Progenitor cell of endocrine pancreas (in vitro differentiated cells): ENCODE measurements at places on chromosomes 4 and X. TPM values are rescaled to one million over a fixed set of nuclear protein-coding genes. Genes with fewer than 3 reads are reported as not detected.

DNA sequence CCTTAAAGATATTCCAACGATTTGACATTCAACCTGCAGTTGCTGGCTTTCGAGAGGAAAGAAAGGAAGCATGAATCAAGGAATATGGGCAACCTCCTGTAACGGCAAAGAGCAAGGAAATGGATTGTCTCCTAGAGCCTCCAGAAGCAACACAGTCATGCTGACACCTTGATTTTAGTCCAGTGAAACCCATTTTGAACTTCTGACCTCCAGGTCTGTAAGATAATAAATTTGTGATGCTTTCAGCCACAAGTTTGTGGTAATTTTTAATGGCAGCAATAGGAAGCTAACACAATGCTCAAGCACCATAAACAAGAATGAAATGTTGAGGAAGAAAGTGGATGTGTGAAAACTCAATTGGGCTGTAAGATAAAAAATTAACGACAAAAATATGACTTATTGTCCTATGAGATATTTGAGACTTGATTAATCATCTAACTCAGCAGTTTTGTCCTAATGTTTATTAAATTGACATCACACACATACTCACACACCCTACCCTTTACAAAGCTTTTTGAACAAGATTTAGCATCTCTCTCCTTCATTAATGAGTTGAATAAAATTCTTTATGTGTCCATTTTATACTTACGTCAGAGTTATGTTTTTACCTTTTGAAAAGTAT, 857.2 kb upstream of the INTU start:
- no peak for DNase-seq

- no peak for DNase-seq
These were observed 21.3 kb upstream of the PDGFC start for GRCh38 chr4:156992943-156993342.

DNA sequence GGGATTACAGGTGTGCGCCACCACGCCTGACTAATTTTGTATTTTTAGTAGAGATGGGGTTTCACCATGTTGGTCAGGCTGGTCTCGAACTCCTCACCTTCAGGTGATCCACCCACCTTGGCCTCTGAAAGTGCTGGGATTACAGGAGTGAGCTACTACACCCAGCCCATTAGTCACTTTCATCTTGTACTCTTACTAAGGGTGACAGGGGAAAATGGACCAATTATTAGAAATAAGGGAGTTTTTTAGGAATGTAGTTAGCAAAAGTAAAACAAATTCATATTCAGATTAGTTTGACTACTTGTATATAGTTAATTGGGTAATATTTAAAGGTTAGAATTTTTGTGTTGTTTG, 26.1 kb downstream of the SMARCA5 start:
- DNase-seq, result no peak

DNA sequence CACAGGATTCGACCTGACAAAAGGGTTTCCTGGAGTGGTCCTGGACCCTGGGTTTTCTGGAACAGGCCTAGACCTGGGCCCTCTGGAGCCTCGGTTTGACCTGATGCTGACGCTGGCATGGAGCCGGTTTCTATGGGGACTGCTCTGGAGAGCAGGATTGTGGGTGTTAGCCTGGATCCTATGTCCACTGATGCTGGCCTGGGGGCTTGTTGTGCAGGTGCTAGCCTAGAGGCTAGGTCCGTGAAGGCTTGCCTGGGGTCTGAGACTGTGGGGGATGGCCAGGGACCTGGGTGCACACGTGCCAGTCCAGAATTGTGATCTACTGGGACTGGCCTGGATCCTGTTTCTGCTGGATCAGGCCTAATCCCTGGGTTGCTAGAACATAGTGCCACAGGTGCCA, 173.1 kb downstream of the TMEM47 start:
- DNase-seq, result no peak

DNA sequence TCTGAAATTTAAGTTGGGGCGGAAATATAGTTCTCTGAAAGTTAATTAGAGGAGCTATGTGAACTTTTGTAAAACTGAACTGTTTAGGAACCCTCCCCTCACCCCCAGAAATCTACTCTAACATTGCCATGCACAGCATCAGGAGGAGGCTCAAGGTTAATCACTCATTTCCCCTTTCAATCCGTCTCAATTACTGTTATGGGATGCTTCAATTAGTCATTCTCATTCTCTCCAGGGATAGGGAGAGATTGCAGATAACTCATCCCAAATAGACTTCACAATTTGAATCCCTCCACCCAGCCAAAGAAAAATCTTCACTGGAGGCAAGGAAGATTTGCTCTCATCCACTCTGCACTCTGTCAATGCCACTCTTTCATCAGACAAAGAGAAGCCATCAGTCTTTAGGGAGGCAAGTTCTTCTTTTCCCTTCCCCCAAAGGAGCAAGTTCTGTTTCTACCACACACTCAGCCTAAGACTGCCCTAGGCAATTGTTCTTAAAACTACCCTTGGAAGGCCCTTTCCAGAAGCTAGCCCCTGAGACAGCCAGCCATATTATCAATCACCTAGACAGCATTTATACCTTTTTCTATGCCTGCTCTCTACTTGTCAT, 140.4 kb downstream of the SLC10A7 start:
- no peak for DNase-seq

DNA sequence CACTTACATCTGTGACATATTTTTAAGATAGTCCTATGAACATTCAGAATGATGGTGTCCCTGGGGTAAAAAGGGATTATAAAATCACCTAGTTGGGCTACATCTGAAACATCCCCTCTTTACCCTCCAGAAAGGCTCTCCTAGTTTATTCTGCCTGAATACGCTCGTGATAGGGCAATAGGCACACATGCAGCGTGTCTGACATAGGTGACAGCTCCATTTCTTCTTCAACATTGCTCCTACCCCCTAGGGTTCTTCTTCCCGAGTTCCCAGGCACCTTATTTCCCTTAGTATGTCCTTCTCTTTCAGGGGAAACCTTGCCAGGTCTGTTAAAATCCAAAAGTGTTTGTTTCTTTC, 27.1 kb upstream of the CFAP299 start:
- DNase-seq, result no peak

DNA sequence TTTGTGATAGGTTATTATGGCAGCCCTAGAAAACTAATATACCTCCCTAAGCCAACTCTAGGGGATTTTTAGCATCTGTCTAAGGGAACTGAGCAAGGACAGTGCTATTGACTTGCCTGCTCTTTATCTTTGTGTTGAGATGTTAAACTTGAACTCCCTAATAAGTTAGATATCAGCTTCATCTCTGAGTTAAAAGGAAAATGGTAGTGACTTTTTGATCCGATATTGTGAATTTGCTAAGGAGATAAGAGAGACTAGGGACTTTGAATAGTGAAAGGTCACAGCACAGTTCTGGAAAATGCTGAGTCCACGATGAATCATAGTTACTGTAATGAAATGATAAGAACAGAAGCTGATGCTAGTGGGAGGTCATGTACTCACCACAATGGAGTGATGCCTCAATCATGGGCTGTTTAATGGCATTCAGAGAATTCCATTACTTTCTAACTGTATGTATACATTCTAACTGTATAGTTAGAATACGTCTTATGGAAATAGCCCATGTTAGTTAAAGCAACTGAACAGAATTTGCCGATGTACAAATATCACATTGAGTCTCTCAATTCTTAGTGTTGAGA, 147.2 kb downstream of the GLRA3 start:
- DNase-seq, result no peak

GRCh38 chr4:182600856-182601255, 316.3 kb downstream of the DCTD start:
- DNase-seq, result no peak

- DNase-seq, result no peak
These were observed 39.6 kb upstream of the MBTPS2 start for GRCh38 chrX:21799767-21800166.

DNA sequence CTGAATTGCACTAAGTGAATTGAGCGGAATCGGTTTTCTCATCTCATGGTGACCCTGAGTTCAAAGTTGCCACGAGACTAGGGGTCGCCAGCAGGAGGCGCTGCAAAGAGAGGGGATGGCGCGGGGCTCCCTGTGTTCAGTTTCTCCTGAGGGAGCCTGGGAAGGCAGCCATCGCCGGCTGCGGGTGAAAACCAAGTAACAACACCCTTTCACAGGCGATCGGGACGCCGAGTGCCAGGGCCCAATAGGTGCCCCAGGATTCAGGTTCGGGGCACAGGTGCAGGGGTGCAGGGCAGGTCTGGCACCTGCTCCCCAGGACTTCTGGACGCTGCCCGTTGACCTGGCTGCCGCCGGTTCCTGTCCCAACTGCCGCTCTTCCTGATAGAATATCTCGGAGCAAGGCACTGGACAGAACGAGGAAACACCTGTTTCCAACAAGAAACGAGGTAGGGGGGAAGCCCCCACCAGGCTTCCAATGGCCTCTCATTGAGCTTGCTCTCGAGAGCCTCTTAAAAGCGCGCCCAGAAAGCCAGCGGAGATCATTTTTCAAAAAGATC, 1.1 kb upstream of the FGF16 start:
- peak; percentile 29 for DNase-seq

DNA sequence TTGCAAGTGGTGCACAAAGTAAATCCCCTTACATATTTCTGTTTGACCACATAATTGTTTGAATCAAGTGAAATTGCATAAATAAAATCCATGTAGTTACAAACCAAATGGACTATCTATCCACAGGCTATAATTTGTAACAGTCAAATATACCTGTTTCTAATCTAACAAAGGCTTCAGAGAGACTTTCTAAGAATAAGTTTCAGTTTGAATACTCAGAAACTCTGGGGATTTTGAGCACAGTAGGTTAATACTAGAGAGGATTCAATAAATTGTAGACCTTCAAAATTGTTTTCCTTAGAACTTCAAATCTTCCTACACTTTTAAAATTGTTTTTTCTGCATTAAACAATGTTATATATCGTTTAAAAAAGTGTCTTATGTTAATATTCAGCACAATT, 1250.1 kb downstream of the NLGN4X start:
- no peak for DNase-seq

DNA sequence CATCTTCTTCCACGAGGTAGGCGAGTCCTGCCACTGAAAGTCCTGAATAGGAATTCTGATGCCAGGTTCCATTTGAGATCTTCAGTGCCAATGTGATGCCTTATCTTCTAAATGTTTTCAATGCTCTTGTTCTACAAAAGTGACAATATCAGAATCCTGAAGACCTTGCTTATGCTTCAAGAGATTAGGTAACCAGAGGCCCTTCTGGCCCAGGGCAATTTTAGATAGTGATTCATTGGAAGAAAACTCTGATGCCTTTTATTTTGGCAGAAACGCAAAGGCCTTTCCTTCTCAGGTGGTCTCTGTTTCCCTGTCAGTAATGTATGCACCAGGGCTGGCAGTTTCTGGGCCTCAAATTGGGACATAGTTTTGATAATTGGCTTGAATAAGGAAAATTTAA, 144.8 kb downstream of the CEP135 start:
- no peak for DNase-seq

GRCh38 chr4:6367371-6367851, 97.8 kb downstream of the WFS1 start:
- no peak for DNase-seq

DNA sequence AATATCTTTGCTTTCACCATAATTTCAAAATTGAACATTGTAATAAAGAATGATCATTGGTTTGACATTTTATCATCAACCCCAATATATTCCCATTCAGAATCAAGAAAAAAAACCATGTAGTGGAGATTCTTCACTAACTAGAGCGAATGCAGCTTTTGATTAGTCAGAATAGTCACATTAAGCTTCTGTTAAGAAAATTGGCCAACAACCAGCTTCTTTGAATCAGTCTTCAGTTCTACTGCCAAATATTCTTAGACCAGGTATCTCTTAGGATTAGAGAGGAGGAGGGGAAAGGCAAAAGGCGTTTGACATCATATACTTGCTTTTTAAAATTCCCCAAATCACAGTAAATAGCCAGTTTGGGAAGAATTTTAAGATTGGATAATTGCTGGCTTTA, 22.2 kb upstream of the TBC1D8B start:
- no peak for DNase-seq

- no peak for DNase-seq
These were observed 15.9 kb downstream of the RGS12 start for GRCh38 chr4:3308691-3309090.

- DNase-seq, result no peak
These were observed 297.2 kb upstream of the AADAT start for GRCh38 chr4:170386971-170387370.

GRCh38 chr4:134200811-134201215, 776 bp downstream of the PABPC4L start:
- DNase-seq, result no peak

DNA sequence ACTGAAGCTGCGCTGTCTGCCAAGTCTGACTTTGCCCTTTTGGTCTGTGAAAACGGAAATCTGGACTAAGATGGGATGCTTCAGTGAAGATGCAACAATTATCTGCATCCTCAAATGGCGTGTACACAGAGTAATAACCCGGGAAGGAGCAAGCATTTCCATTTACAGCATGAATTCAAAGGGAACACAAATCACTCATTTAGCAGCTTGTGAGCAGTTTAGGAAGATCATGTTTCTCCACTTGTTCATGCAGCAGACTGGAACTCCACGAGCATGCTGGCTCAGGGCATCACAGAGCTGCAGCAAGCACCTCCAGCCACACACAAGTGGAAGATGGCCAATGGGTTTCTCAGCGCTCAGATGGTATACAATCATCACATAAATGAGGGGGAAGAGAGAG, 175.5 kb downstream of the NLGN4X start:
- no peak for DNase-seq

DNA sequence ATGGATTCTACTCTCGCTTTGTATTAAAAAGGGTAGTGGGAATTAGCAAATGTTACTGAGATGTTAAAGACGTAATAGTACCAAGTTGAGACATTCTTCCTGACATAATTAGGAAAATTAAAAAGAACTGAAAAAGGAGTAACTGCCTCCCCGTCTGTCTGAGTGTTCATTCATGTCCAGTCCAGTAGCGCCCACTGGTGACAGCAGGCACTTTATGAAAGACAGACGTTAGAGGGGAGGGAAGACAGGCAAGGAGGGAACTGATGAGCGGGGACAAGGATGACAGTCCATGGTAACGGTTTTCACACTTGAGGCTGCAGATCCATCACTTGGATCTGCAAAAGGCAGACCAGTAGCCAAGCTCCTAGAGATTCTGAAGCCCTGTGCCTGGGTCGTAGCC, 326.7 kb downstream of the STK32B start:
- DNase-seq, result no peak

- no peak for DNase-seq
These were observed 89.4 kb upstream of the PPP2R3B start for GRCh38 chrX:475926-476723.

GRCh38 chr4:43089730-43090129, 197.2 kb downstream of the GRXCR1 start:
- DNase-seq, result no peak

- no peak for DNase-seq
These were observed 221.7 kb downstream of the APBB2 start for GRCh38 chr4:40992472-40993295.

WAS gene
- 0.62 and 1.2 TPM in 2 replicates for total RNA-seq

TMPRSS11F gene
- total RNA-seq, result not detected in 2 replicates

TMPRSS11D gene
- not detected in 2 replicates for total RNA-seq

KLF8 gene
- 4.7 and 4.8 TPM in 2 replicates for total RNA-seq

VCX2 gene
- not detected in 2 replicates for total RNA-seq
